Esophagus squamous epithelium (tissue), 5 donors: ENCODE measurements at places on chromosomes 1 and 21.

DNA sequence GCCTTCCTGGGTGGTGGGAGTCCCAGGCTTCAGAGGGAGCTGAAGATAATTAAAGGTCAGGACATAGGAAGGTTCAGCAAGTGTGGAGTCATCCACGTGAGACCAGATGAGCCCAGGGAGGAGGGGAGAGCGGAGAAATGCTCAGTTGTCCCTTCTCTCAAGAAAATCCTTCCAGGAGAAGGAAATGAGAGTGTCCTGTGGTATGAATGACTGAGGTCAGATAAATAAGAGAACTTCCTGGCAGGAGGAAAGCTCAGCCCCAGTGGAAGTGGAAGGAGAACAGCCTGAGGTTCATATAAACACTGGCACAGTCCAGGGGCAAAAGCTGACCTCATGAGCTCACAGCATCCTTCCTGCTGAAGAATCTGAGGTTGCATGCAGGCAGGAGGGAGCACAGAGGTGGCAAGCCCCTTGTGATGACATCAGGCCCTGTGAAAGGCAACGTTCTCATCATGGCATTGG, 97.6 kb downstream of the NAV1 start:
- no peak for DNase-seq

- DNase-seq = no peak
These were observed 9.7 kb downstream of the SMYD3 start for GRCh38 chr1:246497331-246497915.

GRCh38 chr1:209670441-209671082, 4.7 kb upstream of the G0S2 start:
- DNase-seq = no peak

DNA sequence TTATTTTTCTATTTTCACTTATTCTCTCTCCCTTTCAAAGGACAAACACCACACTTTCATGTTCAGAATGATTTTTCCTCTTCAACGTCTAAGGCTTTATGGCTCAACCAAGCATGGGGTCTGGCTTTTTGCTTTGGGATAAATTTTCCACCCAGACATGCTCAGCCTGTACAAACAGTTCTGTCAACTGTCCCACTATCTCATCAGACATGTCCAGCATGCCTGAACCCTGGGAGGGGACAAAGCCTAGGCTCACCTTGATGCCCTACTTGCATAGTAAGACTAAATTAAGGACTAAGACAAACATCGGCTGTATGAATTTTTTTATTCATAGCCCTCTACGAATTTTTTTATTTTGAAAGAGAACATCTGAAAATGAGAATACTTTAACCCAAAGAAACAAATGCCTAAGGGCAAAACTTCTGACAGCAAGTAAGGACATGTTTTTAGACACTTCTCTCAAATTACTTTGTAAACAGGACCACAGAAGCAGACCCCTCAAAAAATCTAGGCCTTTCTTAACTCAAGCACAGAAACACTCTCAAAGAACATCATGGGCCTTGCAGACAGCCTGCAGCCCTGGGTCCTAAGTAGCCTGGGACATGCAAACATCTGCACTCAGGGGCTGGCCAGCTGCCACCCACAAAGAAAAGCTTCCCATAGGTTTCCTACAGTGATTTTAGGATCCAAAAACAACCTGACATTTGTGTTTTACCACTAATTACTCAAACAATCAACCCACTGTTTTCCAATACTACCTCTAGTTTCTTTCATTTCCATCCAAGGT, 72.3 kb upstream of the PALMD start:
- no peak for DNase-seq

- DNase-seq = no peak
These were observed 212.5 kb downstream of the FGGY start for GRCh38 chr1:59509341-59509875.

DNA sequence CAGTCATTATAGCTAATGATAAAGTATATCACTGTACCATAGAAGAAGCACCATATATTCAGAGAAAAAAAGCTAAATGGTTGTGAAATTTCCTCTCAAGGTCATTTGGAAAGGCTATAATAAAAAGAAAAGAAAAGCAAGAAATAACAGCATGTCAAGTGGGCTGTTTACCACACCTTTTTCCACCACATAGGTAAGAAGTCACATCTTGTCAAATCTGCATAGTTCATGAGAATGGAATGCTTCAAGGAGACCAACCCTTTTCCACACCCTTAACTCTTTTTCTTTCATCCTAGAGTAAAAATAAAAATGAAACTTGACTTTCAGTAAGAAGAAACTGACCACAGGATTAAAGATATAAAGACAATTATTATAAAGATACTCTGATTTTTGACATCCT, 91.2 kb downstream of the ATP6V1G3 start:
- no peak for DNase-seq

DNA sequence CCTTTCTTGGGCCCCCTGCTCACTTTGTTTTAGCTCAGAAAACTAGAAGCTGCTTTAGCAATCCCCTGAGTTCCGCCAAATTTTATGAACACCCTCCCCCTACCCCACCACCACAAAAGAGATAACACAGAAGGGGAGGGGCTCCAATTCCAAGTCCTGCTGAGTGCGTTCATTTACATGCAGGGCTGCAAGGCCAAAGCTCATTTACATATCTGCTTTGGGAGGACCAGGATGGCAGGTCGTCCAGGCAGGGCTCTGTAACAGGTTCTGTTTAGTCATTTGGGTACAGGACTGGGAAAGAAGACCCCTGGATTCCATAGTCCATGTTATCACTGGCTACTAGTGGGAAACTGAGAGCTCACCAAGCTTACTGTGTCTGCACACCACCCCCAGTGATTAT, 35.9 kb upstream of the KIF21B start:
- DNase-seq = no peak

GRCh38 chr1:62962901-62963776, 179.2 kb downstream of the ATG4C start:
- no peak for DNase-seq

- no peak for DNase-seq
These were observed 101.1 kb downstream of the RHOU start for GRCh38 chr1:228836427-228836826.

- no peak for DNase-seq
These were observed 44.0 kb downstream of the TRIM62 start for GRCh38 chr1:33137800-33138199.

GRCh38 chr1:84780000-84780716, 89.9 kb upstream of the SSX2IP start:
- no peak for DNase-seq

- DNase-seq = no peak
These were observed 527.7 kb downstream of the LTN1 start for GRCh38 chr21:28464988-28465387.

- DNase-seq = no peak
These were observed 35.5 kb downstream of the ZBTB17 start for GRCh38 chr1:15940110-15941043.

DNA sequence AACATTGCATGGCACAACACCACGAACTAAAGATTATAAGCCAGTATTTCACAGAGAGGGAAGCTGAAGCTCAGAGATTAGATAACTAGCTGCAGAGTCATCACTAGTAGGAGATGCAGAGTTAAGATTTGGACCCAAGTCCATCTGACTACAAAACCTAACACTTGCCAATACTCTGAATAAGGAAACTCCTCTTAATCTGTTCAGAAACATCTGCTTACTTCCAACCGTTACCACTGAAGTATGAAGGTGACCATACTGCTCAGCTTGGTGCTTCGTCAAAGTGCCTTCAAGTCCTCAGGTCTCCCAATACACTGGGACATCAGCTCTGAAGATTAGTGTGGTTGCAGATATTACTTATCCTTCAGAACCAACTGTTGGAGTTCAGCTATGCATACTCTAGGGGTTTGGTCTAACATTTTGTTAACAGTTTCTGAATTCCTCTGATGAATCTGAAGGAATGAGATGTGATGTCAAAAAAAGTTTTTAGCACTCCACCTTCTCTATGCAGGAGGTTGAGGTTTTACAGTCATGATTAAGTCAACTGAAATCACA, 179.6 kb downstream of the TPR start:
- DNase-seq = no peak

DNA sequence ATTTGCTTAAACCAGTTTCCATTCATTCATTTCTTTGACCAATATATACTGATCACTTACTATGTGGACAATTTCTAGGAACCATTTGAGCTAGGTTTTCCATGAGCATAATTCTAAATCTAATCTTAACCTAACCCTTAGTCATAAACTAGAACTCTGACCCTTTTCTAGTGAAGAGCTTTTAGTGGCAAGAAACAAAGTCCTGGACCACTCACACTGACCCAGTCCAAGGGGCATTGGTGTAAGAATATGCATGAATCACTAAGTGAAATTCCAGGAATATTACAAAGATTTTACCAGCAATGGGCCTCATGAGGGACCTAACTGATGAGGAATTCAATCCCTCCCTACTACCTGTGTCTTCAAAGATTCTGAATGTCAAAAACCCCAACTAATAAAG, 40.6 kb upstream of the SLC2A1 start:
- DNase-seq = no peak

DNA sequence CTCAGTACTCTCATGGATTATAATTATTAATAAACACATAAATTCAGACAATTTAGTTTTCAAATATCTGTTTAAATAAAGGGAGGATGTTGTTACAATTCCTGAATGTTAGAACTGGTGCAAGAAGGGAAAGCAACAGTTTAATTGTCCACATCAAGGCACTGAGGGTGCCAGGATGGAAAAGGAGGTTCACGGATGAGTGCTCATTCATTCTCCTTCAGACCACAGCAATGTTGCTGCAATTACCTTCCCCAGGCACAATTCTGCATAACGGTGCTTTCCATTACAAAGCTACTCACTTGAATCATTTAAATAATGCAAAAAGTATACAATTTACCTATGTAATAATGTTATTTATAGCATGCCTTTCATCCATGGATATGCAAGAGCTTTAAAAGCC, 52.3 kb upstream of the COG2 start:
- no peak for DNase-seq

- no peak for DNase-seq
These were observed 40.8 kb upstream of the LRRC3 start for GRCh38 chr21:44414291-44415072.

- no peak for DNase-seq
These were observed 3.3 kb upstream of the CACYBP start for GRCh38 chr1:174996476-174996875.

GRCh38 chr1:48693674-48694320, 82.9 kb downstream of the BEND5 start:
- no peak for DNase-seq

DNA sequence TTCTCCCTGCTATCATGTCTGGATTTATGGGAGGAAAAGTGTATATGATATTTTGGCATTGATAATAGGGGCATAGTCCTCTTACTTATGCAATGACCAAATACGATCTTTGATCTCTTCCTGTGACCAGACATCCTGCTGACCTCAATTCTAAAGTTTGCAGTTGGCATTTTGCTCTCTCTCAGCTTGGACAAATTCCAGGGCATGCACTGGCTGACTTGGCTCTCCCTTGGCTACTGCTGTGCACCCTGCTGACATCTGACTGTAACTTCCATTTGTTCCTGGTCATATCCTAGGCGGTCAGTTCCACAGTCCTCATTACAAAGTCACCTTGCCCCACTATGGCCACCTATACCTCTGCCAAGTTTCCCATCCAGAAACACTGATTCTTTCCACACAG, 380.7 kb upstream of the NR5A2 start:
- no peak for DNase-seq

GRCh38 chr1:248094884-248095283, at the start of gene OR2L13:
Gene OR2L13 (plus strand): TSS chr1:248095184. CDS start chr1:248099376, 4,192 bp downstream.
- no peak for DNase-seq

DNA sequence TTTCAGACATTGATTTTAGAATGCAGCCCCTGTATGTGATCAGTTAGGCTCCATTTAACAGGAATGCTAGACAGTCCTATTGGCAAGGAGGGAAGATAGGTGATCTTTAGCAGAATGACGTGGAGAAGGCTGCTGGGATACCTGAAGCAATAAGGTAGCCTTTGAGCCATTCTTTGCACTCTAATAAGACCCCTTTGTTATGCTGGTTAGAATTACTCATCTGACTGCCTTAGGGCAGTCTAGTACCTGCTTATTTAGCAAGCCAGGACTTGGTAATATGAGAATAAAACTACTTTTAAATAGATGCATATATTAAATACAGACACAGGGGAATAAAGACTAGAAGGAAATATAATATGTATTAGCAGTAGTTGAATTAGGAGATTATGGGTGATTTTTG, 29.1 kb downstream of the NGF start:
- no peak for DNase-seq

- DNase-seq = no peak
These were observed 51.6 kb upstream of the ITPKB start for GRCh38 chr1:226790545-226791181.

GRCh38 chr1:203116091-203116820, 11.3 kb upstream of the ADORA1 start:
- DNase-seq = no peak

DNA sequence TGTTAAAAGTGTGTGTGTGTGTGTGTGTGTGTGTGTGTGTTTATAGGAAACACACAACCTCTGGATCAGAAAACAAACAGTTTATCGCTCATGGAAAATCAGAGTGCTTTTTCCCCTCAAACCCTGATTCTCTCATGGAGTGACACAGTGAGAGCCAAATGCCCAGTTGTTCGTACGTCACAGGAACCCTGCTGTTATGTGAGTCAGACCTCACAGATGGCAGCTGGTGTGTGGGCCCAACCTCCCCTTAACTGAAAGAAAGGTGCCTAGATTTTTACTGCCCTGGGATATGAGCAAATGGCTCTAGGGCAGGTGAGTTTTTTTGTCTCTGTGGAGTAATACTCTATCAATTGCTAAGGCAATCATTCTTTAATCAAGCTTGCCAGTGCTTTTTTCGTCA, 1788.1 kb downstream of the BRINP3 start:
- DNase-seq = no peak

GRCh38 chr1:31058012-31058411, 7.5 kb downstream of the PUM1 start:
- no peak for DNase-seq

GRCh38 chr1:65148548-65149350, 746 bp downstream of the AK4 start:
- no peak for DNase-seq

DNA sequence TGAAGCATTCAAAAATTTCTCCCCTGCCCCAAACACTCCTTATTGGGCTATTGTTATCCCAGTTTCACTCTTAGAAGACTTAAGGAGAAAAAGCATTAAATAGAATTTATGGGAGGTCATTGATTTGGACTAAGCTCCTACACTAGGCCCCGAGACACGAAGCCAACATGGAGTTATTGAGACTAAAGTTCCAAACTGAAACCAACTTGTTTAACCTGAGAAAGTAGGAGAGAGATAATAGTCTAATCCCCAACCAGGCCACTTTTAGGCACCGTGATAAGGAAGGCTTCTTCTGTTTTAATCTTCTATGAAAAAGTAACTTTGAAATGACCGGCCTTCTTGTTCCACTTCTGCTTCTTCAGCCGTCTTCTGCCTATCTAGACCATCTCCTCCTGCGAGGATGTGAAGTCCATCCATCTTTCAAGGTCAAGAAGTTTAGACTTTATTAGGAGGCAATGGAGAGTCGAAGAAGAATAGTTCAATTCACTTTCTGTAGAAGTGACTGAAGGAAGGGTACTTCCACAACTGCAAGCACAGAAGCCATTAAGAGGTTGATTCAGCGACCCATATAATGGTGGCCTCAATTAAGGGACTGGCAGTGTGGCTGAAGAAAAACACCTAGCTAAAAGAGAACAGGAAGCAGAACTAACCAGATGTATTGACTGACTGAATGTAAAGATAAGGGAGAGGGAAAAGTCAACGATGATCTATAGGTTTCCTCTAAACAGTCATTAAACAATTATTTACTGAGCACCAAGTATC, 428.8 kb downstream of the SMYD3 start:
- DNase-seq = no peak

- no peak for DNase-seq
These were observed 51.2 kb downstream of the SLC19A1 start for GRCh38 chr21:45491056-45491455.
